ENCODE measurements at places on chromosomes 2 and 18.

- DNase-seq = no peak
These were observed 7.1 kb downstream of the MTA3 start for GRCh38 chr2:42575458-42576064.

- no peak for DNase-seq
These were observed 83.7 kb upstream of the RBM44 start for GRCh38 chr2:237714690-237715458.

DNA sequence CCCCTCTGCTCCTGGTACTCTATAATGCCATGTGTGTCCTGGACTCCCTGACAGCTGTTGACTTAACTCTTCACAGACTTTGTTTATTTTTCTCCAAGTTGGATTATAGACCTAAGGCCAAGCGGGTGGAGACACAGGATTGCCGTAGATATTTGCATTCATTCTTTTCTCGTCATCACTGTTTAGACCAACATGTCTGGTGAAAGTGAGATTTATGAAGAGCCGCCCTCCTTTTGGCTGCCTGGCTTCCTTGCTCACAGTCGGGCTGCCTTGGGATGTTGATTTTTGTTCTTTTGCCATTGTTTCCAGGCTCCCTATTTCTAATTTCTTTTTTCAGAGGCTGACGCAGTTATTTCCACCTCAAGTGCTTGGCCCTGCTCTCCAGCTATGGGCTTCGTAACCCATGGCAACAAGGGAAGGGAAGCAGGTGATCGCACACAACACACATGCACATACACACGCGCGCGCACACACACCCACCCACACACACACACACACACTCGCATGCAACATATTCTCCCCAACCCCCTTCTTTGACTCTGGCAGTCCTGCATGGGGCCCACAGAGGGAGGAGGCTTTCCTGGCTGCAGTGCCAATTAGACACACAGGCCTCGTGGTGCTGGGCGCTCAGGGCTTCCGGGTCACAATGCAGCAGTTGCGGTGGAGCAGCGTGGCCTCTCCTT is 296.5 kb downstream of the MTX2 start:
- DNase-seq = no peak

DNA sequence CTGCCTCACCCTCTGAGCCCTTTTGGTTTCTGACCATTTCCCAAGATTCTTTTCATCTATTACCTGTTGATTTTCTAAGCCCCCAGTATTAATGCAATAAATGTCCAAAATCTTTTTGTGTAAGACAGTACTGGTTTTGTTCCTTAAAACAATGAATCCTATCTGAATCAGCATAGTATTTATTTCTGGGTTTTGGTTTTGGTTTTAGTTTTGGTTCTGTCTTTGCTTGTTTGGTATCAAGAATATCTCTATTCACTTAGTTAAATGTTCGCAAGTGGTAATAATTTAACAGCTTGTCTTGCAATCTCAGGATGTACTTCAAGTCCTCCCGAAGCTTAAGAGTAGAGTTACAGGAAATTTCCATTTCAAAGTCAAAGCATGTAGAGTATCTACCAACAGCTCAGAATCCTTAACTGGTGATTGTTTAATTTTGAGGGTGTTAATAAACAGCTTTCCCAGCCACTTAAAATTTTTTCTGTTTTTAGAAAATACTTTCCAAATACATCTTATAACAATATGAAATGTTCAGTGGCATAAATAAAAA is 67.7 kb upstream of the NEDD4L start:
- DNase-seq = no peak

DNA sequence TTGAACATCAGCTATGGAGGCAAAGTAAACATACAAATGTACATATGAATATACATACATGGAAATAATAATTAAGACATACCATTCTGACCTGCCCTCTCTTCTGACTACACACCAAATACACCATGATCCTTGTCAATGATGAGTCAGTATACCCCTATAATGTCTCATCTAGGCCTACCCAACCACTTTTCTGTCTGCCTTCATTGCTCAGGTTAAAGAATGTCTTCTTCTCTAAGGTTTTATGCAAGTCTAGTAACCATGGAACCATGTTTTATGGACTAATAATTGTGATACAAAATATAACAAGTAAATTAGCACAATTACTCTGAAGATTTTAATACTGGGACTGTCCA is 128.7 kb downstream of the NCKAP5 start:
- DNase-seq = no peak
